NCI-H510A treated with DMSO at 0.1 percent for 48 hours (cell line): ENCODE measurements at places on chromosomes 3 and 15.
A peak's percentile ranks its signal among the peaks of the same experiment; 100 is the strongest.

DNA sequence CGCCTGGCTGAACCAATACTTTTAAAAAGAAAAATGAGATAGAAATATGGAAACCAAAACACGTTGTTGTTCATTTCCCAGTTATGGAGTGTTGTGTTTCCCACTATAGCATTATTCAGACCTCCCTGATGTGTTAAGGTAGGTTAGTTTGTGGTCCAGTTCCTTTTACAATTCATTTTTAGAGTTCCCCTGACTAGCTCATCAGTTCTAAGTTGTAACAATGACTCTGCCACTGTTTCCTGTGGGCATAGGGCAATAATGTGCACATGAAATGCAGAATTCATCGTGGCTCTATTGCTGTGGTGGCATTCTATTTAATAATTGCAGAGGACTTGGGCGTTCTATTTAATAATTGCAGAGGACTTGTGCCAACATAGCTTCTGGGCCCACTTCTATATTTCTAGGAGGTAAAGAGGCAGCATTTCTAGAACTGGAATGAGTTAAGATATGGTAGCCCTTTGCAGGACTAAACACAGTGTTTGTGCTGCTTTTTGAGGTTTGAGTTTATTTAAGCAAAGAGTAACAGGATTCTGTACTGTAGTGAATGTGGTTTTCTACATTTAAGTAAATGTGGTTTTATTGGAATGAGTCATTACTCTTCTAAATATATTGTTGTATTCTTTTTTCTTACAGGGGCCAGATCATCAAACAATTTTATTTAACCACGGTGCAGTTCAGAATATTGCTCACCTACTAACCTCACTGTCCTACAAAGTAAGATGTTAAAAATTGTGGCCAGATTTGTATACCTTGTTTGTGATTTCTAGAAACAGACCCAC, 47.5 kb downstream of the ARMC8 start:
- DNase-seq = no peak

GRCh38 chr3:52317208-52318000, 1.3 kb downstream of the DNAH1 start:
- peak; percentile 41 for DNase-seq

DNA sequence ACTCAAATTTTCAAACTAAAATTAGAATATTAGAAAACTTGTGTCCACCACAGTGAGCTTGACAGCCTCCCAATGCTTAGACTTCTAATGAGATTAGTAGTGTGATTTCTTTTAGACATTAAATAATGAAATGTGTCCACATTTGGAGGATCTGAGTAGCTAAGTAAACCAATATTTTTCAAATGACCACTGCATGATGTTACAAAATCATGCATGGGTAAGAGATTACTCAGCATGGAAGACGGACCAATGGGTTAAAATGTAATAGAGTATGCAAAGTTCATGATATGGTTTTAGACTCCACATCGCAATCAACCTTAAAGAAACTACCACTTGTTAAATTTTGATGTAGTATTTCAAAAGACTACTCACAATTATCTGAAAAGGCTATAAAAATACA, 130.6 kb downstream of the IMPG2 start:
- DNase-seq = no peak

- no peak for DNase-seq
Measured at GRCh38 chr3:161745741-161746140, 249.1 kb downstream of the OTOL1 start.

GRCh38 chr15:40054855-40055575, 16.0 kb upstream of the SRP14 start:
- peak; percentile 52 for DNase-seq

- peak; percentile 57 for DNase-seq
Measured at GRCh38 chr3:3015185-3016089, 94.7 kb downstream of the IL5RA start.

- no peak for DNase-seq
Measured at GRCh38 chr3:62277986-62278385, 95.4 kb downstream of the FEZF2 start.

- DNase-seq = no peak
Measured at GRCh38 chr3:18127174-18127858, 297.8 kb downstream of the SATB1 start.

GRCh38 chr15:34719695-34720094, 35.1 kb downstream of the GJD2 start:
- no peak for DNase-seq

- no peak for DNase-seq
Measured at GRCh38 chr15:93286446-93286845, 197.4 kb upstream of the RGMA start.

DNA sequence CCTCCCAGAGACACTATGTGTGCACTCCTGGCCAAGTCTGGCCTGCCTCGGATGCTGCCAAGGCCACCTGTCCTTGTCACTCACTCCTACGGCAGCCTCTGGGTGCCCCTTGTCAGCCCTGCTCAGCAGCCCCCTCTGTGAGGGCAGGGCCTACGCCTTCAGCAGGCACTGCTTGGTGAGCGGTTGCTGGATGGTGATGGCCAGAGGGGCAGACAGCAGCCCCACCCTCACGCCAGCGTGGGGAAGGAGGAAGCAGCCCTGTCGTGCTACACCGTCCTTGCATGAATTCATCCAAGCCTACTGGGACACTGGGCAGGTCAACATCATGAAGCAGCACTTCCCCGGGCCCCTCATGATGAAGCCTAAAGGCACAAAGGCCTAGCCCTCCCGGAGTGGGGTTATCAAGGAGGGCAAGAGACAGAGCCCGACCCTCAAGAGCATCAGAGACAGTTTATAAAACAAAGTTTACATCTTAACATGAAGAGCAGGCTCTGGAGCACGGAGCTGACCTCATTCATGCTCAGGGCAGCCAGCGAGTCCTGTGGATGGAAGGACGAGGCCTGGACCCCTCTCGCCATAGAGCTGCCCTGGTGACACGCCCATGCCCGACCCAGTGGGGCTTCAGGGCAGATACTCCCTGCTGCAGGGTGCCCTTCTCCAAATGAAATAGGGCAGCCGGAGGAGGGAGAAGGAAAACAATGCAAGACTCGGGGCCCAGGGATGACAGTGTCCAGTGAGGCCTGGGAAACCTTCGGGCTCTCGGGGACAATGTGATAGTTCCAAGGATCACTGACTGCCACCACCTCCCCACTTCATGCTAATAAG, 25.3 kb downstream of the CHDH start:
- no peak for DNase-seq

DNA sequence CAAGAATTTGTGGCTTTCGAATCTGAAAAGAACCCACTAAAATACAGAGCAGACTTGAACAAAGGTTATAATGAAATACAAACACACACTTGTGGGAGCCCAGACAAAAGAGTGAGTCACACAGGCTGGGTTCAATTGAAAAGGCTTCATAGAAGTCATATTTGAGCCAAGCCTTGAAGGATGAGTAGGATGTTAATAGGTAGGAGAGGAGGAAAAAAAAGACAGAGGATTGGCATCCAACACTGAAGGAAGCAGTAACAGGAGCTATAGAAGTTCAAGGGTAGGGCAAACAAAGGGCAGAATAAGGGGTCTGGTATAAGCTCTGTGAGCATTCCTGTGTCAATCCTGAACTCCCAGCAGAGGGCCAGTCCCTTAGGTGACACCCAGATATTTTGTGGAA, 325.4 kb downstream of the FOXP1 start:
- DNase-seq = no peak

- DNase-seq = peak; percentile 18
Measured at GRCh38 chr3:124772081-124772831, 42.0 kb downstream of the UMPS start.

GRCh38 chr15:69958496-69959084, 139.1 kb downstream of the TLE3 start:
- no peak for DNase-seq

DNA sequence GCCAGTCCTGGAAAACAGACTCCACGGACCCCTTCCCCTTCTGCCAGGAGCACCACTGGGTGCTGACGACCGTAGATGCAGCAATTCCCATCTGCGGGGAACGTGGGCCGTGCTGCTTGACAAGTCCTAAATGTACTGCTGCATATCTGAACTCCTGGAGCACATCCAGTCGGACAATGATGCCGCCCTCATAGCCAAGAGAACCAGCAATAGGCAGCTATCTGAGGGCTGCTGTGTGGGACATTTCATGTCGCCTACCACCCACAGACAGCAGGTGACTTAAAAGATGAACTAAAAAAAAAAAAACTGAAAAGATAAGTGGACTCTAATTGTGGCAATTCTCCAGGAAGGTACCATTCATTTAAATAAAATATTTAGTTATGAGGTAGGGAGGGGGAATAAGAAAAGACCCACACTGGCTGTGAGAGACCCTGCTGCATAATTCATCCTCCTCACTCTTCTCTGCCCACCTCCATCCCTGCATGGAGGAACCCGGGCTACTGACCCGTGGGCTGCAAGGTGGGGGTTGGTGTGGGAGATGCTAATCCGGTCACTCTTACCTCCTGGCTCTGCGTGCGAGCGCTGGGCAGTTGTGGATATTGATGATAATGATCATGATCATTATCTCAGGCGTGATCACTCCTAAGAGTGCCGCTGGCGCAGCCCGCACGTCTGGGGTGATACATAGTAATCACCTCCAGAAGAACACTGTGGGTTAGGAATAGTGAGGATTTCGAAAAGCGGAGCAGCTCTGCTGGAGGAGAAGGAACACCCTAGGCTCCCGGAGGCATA, 28.3 kb downstream of the ALS2CL start:
- no peak for DNase-seq

DNA sequence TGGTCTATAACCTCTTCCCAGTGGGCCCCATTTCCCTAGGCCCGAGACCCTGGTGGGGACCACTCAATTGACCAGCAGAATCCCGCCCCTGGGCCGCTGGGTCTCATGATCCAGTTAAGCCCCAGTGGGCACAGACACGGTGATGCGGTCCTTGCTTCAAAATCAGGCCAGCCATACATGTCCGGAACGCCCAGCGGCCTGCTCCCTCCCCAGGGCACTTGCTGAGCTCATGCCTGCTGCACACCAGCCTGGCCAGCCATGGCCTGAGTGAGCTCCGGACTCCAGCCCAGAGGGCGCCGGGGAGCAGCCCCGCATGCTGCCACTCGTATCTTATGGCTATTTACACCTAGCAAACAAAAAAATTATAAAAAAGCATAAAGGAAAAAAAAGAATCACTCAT, 34.4 kb upstream of the IQSEC1 start:
- no peak for DNase-seq

GRCh38 chr3:32818229-32818969, 602 bp downstream of the TRIM71 start:
- DNase-seq = no peak

GRCh38 chr3:181561139-181562031, 150.3 kb upstream of the SOX2 start:
- peak; percentile 27 for DNase-seq

DNA sequence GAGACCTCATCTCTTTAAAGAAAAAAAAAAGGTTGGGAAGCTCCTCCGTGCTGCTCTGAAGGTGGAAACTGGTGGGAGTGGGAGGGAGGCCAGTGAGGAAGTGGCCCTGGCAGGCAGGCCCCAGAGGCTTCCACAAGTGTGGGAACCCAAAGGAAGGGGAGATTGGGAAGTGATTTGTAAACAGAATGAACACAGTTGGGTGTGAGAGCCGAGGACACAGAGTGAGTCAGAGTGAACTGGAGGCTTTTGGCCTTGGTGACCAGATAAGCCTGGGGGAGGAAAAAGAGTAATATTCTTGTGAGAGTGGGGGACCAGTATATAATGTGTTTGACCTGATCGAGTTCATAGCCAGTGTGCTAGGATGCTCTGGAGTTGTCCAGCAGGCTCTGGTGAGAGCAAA, 23.0 kb downstream of the MKRN2 start:
- no peak for DNase-seq

GRCh38 chr3:190865828-190866227, 3.3 kb upstream of the GMNC start:
- DNase-seq = no peak

GRCh38 chr3:190266913-190267290, 55.3 kb downstream of the CLDN1 start:
- no peak for DNase-seq

- no peak for DNase-seq
Measured at GRCh38 chr3:100900671-100901335, 92.4 kb downstream of the ABI3BP start.

- no peak for DNase-seq
Measured at GRCh38 chr3:49529567-49529966, 24.7 kb upstream of the BSN start.

GRCh38 chr15:62138124-62138523, 27.0 kb downstream of the C2CD4B start:
- no peak for DNase-seq

DNA sequence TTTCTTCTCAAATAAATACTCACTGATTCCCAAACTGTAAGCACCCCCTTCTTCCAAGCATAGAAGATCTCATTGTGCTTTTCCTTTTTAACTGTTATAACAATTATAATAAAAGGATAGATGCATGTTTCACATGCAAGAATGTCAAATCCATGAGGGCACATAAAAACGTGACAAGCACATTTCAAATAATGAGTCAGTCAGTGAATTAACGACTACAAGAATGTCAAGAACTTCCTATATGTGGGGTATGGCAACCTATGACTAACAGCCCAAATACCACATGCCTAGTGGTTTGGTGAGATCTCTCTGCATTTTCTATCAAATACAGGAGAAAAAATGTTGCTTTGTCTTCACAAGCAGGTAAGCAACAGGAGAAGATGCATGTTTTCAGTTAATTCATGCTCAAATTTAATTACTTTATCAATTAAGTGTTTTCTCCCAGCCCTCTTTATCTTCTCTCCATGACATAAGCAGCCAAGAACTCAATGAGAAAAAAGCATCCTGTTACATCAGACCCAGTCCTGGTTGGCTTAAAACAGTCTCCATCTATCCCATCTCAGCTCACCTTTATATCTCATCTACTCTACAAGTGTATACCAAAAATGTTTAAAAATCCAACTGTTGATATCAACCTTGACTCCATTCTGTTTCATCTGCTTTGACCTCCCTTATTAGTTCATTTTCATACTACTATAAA, 181.5 kb upstream of the LMCD1 start:
- DNase-seq = no peak

- DNase-seq = no peak
Measured at GRCh38 chr3:132573797-132574211, 23.3 kb upstream of the ACKR4 start.

DNA sequence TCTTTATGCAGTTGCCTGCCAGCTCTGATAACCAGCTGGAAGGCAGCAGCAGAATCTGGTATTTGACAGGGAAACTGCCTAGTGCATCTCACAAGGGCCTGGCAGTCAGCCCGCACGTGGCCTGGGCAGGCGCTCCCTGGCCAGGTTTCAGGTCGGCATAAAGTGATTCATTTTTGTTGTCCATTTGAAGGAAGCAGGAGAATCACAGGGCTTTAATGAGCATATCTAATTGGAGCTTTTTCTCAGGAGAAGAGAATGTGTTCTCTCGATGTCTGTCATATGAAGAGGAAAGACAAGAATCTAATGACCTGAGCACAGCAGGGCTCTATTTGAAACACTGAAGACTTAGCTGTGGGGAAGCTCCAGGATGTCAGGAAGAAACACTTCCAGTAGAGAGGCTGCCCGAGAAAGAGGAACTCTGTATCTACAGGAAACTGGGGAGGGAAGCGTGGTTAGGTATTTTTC, 98.8 kb upstream of the MB21D2 start:
- DNase-seq = no peak

- DNase-seq = no peak
Measured at GRCh38 chr15:32029409-32029861, 880 bp upstream of the CHRNA7 start.

GRCh38 chr3:176995946-176996345, 201.3 kb downstream of the TBL1XR1 start:
- DNase-seq = no peak
